Activated naive CD4-positive, alpha-beta T cell treated with anti-CD3 and anti-CD28 coated beads, Interleukin-2, amount 10 ng/mL, durations not matched to agents 7 days and 5 days (primary cell): ENCODE measurements at places on chromosomes 5 and 9.

DNA sequence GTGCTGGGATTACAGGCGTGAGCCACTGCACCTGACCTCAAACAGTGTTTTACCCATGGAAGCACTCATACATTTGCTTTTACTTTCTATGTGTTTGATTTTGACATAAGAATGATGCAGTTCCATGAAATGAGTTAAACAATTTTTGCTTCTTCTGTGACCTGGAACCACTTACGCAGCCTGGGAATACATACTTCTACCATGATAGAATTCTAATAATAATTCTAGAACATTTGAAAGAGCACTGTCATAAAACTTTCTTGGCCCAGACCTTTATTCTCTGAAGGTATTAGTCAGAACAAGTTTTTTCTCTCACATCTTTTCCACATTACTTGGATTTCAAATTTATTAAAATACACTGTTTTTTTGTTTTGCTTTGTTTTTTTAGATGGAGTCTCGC, 25.3 kb upstream of the COL5A1 start:
- no peak for DNase-seq

GRCh38 chr9:76530458-76531110, 71.6 kb downstream of the GCNT1 start:
- DNase-seq = no peak

- DNase-seq = no peak
These were observed 375.7 kb upstream of the CDH10 start for GRCh38 chr5:25020454-25020853.

DNA sequence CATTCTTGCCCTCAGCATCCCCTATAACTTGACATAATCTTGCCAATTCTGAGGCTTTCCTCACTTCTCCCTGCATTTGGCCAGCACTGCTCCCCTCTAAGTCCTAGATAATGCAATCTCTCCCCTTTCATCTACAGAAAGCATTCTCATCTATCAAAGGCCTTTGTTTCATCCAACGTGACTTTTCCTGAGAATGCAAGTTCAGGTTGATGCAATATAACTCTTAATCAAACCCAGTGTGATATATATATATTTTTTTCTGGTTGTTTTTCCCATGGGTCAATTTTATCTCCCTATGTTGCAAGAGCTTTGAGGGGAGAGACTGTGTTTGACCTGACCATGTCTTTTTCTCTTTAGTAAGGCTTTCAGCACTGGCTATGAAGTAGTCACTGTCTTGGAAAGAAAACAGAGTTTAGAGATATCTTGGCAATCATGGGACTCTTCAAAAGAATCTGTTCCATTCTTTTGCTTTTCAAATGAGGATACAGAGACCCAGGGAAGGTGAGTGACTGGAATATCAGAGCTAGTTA, 268.6 kb downstream of the TRPM3 start:
- DNase-seq = no peak

DNA sequence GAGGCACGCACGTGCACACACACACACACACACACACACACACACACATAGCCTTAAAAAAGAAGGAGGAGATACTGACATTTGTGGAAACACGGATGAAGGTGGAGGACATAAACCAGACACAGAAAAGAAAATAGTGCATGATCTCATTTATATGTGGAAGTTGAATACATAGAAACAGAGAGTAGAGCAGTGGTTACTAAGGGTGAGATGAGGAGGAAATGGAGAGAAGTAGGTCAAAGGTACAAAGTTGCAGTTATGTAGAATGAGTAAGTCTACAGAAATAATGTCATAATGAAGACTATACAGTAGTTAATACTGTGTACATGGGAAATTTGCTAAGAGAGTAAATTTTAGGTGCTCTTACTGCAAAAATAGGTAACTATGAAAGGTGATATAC, 412.2 kb upstream of the CDH9 start:
- DNase-seq = no peak

GRCh38 chr5:160835376-160835775, 16.6 kb downstream of the ATP10B start:
- DNase-seq = no peak

DNA sequence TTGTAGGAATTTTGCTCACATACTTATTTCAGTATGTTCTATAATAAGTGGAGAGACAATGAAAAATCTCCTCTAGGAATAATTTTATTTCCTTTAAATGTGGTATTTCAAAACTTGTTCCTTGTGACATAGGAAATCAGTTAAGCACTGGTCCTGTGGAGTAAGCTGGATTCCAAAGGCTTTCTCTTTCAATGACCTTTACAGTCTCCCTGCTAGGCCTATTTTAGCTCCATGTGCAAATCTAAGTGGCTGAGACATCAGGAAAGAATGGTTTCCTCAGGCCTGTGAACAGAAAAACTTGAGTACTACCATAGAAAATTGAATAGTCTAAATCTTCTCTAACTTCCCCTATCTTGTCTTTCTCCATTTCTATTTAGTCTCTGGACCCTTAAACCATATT, 514.2 kb upstream of the TLE4 start:
- no peak for DNase-seq

DNA sequence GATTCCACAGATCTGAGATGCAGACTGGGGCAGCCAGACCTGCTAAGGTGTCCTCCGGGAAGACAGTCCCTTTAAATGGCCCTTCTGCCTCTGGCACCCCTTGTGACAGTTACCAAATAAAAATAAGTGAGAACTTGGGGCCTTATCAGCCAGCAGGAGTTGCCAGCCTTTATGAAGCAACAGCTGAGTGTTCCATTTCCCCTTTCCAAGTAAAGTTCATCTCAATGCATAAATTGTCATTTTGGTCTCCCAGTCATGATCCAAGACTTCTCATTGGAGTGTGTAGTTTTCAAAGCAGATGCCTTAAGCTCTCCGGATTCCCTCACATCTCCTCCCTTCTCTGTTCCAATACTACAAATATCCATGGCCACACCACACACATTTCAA, 4.1 kb downstream of the PTCH1 start:
- DNase-seq = no peak

DNA sequence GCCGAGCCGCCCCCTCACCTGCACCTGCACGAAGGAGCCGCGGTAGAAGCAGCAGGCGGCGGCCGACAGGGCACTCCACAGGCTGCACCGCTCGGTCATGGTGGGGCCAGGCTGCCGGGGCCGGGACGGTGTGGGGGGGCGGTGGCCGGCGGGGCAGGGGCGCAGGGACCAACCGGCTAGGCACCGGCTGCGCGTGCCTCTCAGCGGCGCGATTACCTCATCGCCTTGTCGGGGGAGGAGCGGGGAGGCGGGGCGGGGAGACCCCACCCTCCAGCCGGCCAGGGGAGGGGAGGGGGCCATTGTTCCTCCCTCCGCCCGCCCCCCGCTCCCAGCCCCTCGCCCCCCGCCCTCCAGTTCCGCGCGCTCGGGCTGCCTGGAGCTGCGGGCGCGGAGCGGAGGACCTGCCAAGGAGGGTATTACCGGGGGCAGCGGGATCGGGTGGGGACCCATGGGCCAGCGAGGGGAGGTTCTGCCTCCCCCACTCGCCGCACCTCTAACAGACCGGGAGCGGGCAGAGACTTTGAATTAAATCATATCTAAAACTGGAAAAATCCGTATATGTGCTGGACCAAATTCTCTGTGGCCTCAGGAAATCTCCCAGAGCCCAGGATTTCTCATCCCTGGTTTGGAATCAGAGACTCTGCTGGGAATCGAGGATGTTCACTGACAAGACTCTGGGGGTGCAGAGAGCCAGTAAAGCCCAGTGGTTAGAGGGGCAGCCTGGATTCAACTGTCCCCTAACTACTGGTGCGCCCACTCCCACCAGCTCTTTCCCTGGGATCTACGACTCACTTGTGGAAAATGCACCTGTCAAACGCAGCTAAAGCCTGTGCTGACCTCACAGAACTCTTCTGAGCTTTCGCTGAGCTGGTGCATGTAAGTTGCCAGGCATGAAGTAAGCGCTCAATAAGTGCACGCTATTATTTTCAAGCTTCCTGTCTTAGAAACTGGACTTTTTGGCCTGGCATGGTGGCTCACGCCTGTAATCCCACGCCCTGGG, 20.3 kb upstream of the TOR2A start:
- no peak for DNase-seq

GRCh38 chr5:177087398-177088005, 787 bp downstream of the FGFR4 start:
- no peak for DNase-seq

DNA sequence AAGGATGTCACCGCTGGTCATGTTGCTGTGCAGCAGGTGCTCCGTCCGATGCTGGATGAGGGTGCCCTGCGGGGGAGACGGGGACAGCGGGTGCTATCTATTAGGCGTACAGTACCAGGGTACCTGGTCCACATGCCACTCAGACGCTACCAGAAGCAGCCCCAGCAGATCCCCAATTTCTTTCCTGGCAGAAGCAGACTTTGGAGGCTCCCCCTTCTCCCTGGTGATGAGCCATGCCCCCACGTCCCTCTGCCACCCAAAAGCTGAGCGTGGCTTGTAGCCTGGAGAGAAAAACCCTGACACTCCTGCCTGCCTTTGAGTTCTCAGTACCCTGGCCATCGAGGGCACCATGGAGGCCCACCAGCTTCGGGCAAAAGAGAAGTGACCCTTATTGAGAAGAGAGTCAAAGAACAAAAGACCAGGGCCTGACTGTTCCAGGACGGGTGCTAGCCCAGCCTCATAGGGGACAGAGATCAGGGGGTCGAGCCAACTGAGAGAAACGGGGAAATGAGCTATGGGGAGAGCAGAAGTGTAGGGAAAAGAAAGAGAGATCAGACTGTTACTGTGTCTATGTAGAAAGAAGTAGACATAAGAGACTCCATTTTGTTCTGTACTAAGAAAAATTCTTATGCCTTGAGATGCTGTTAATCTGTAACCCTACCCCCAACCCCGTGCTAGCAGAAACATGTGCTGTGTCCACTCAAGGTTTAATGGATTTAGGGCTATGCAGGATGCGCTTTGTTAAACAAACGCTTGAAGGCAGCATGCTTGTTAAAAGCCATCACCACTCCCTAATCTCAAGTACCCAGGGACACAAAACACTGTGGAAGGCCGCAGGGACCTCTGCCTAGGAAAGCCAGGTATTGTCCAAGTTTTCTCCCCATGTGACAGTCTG, 62.0 kb upstream of the ZNF354B start:
- no peak for DNase-seq

DNA sequence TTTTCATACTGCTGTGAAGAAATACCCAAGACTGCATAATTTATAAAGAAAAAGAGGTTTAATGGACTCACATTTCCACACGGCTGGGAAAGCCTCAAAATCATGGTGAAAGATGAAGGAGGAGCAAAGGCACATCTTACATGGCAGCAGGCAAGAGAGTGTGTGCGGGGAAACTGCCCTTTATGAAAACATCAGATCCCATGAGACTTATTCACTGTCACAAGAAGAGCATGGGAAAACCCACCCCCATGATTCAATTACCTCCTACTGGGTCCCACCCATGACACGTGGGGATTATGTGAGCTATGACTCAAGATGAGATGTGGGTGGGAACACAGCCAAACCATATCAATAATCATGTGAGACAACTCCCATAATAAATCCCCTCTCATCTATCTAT, 8.7 kb downstream of the TTC39B start:
- no peak for DNase-seq

DNA sequence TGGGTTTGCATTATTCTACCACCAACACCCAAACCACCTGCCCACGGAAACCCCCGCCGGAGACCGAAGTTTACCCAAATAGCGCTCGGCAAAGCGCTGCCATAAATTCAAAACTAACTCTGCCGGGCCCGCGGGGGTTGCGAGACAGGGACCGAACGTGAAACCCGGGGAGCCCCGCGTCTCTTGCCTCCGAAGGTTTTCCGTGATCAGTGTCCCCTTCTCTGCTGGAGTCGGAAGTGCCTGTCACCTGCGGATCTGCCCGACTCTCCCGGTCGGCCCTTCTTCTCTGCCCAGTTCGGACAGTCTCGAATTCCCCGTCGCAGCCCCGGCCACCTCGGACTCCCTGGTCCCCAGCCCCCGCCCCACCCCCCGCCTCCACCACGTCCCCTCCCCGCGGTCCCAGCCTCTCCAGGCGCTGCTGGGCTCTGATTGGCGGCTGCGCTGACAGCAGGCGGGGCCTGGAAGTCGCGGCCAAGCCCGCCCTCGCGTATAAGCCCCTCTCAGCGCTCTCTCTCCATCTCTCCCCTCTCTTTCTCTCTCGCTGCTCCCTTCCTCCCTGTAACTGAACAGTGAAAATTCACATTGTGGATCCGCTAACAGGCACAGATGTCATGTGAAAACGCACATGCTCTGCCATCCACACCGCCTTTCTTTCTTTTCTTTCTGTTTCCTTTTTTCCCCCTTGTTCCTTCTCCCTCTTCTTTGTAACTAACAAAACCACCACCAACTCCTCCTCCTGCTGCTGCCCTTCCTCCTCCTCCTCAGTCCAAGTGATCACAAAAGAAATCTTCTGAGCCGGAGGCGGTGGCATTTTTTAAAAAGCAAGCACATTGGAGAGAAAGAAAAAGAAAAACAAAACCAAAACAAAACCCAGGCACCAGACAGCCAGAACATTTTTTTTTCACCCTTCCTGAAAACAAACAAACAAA, at the start of gene RORB:
Gene RORB, plus strand, starts transcription at position 517 of the 929 bp plus-strand sequence. CDS start 642 bp downstream, outside the sequence.
- peak; percentile 53 for DNase-seq

DNA sequence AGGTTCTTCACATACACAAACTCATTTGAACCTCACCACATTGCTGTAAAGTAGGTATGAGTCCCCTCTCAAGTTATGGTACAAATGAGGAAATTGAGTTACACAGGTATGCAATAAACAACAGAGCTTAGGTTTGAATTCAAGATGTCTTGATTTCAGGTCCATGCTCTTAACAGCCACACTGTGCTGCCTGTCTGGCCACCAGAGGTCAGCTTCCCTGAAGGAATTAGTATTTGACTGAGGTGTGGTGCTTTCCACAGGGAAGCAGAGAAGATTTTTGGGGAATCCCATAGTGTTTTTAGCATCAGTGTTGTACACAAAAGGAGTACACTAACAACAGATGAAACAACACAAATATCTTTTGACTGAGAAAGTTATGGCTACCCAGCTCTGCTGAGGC, 94.4 kb upstream of the ITGA1 start:
- DNase-seq = peak; percentile 55

GRCh38 chr5:32207355-32207634, 33.2 kb upstream of the GOLPH3 start:
- DNase-seq = no peak

GRCh38 chr5:175659546-175660253, 1.8 kb downstream of the HRH2 start:
- no peak for DNase-seq

DNA sequence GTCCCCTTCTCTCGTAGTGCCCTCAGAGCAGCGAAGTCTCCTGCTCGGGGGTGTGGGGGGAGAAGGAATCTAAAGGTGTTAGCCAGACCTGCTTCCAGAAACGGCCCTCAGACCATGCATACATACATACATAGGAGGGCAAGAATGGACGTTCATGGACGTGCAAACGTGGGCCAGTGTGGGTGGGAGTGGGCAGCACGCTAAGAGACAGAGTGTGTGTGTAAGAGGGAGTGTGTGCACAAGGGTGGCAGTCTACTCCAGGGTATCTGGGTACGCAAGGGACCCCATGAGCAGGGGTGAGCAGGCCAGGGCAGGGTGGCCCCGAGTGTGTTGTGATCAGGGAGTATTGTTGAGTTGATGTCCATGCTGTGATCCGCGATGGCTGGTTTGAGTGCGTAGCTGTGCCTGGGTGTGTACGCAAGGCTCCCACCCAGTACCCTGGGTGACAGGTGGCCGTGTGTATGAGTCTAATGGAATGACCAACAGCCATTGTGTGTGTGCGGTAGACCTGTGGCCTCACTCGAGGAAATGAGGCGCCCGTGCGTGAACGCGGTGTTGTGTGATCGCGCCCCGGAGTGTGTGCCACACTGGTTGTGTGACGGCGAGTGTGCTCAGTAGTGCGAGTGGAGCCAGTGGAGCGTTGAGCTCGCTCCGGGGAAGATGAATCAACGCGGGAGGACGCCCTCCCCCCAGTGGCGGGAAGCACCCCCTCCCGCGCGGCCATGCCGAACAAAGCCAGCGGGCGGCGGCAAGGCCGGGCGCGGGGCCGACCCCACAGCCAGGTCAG, 826 bp downstream of the GPRIN1 start:
- peak; percentile 39 for DNase-seq
